ENCODE measurements at places on chromosomes 5 and 9. TPM values are rescaled to one million over a fixed set of nuclear protein-coding genes. Genes with fewer than 3 reads are reported as not detected.

SMU1 gene
- total RNA-seq: 15.5 TPM

DNA sequence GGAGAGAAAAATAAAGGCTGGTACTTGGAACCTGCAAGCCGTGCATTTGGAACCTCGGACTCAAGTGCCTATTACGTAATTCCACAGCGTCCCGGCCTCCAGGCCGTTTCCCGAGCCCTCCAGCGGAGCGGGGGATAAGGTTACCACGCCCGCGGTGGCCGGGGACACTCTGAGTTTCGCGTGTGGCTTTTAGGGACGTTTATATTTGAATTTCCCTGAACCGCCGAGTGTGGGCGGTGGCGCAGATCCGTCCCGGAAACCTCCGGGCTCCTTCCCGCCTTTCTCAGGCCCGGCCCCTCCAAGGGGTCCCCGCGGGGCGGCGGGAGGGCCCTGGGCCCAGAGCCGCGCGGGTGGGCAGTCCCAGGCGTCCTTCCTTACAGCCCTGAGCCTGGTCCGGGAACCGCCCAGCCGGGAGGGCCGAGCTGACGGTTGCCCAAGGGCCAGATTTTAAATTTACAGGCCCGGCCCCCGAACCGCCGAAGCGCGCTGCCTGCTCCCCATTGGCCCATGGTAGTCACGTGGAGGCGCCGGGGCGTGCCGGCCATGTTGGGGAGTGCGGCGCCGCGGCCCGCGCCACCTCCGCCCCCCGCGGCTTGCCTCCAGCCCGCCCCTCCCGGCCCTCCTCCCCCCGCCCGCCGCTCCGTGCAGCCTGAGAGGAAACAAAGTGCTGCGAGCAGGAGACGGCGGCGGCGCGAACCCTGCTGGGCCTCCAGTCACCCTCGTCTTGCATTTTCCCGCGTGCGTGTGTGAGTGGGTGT is at the start of gene LMNB1:
Gene LMNB1 (plus strand): TSS at position 638 of the 758 bp plus-strand sequence. CDS start 373 bp downstream, outside the sequence.
- DNase-seq: peak; percentile 94
- no peaks in the 10 kb centered on the region for H3K27me3 ChIP-seq
- H3K4me1 ChIP-seq: peaks cover 16% of the 10 kb centered on the region
- peak within 1 kb of the TSS; percentile 80 for H3K4me3 ChIP-seq
- H3K27ac ChIP-seq: peak within 1 kb of the TSS; percentile 87

- no peak overlapping the region for H3K4me3 ChIP-seq
- no peak for DNase-seq
- H3K4me1 ChIP-seq: no peaks in the 10 kb centered on the region
Observed at GRCh38 chr9:117103438-117104110, 311.3 kb downstream of the ASTN2 start.

DNA sequence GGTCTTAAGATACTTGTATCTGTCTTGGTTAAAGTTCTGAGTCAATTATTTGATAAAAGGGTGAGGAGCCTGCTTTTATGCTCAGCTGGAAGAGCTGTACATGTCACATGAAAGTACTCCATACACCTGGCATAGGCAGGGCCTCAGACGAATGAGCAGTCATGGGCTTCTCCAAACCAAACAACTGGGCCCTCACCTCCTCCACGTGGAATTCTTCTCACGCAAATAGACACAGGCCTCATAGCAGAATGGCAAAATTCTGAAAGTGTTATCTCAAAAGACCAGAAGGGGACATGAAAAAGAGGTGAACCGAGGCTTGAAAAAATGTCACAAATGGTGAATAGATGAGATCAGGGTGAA is 48.6 kb downstream of the FAM240B start:
- peak; percentile 62 for DNase-seq
- H3K36me3 ChIP-seq: no peaks in the 10 kb centered on the region
- peaks cover 5% of the 10 kb centered on the region for H3K4me1 ChIP-seq
- H3K27ac ChIP-seq: no peak overlapping the region
- H3K27me3 ChIP-seq: no peaks in the 10 kb centered on the region
- H3K4me3 ChIP-seq: no peak overlapping the region

DNA sequence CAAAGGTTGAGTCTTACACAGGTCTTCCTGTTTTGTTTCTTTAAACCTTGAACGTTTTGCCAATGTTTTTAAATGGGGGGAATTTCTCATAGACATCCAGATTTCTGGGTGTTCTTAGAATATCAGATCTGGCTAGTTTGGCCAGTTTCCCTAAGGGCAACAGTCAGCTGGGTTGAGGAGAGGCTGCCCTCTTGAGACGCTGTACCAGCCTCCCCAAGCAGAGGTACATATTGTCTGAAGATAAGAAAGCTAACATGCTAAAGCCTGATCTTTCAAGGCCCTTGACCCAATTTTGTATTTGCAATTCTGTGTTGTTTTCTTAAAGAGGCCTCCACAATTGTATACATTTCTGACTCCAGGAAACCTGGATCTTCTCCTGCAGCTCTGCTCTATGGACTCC is 21.9 kb upstream of the SH3GL2 start:
- DNase-seq: no peak
- H3K27me3 ChIP-seq: no peaks in the 10 kb centered on the region
- H3K27ac ChIP-seq: no peak overlapping the region
- H3K36me3 ChIP-seq: no peaks in the 10 kb centered on the region

DNA sequence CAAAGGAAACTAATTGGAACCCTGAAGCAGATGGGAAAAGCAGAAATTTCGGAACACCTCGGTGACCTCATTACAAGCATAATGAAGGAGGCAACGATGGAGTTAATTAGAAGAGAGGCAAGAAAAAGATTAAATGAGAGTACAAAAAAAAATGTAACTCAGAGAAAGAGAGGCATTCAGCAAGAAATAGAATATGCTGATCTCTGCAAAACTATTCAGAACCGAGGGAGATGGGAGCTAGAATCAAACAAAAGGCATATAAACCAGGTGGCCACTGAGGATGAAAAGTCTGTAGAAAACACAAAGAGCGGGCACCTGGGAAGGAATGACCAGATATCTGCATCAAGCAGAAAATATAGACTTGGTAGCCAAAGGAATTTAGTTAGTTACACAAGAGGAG is 118.9 kb downstream of the CETN3 start:
- no peak overlapping the region for H3K4me3 ChIP-seq
- H3K27ac ChIP-seq: no peak overlapping the region

GRCh38 chr5:77029376-77029885 is 773 bp upstream of the AGGF1 start:
- no peak overlapping the region for H3K27ac ChIP-seq
- H3K36me3 ChIP-seq: no peaks in the 10 kb centered on the region
- no peak for DNase-seq
- H3K4me3 ChIP-seq: peak overlapping the region; percentile 91
